ENCODE measurements at places on chromosomes 7 and 10.

DNA sequence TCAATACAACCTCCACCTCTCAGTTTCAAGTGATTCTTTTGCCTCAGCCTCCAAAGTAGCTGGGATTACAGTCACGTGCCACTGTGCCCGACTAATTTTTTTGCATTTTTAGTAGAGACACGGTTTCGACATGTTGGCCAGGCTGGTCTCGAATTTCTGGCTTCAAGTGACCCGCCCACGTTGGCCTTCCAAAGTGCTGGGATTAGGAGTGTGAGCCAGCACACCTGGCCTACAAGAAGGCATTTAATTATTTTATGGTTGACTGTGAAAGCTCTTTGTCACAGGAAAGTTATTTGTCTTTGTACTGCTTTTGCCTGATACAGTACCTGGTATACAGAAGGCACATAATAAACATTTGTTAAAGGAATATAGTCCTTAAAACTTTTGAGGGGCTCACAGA, 12.9 kb downstream of the MYOZ1 start:
- no peak for DNase-seq

- no peak for DNase-seq
These were observed 19.0 kb upstream of the CFAP46 start for GRCh38 chr10:132961420-132961786.

DNA sequence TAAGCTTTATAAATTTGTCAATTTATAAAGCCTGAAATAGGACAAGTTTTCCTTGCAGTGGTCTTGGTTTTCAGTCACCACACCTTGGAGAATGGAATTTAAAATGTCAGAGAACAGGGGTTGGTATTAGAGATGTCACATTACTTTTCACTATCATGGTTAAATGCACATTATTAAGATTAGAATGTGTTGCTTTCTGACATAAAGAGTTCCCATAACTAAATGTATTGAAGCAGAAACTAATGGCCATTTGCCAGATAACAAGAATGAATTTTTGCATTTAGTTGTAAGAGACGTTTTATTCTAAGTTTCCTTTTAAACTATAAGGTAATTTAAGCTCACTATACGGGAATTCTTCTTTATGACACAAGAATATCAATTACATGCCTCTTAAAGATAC, 172.3 kb downstream of the ARL4A start:
- DNase-seq = no peak

DNA sequence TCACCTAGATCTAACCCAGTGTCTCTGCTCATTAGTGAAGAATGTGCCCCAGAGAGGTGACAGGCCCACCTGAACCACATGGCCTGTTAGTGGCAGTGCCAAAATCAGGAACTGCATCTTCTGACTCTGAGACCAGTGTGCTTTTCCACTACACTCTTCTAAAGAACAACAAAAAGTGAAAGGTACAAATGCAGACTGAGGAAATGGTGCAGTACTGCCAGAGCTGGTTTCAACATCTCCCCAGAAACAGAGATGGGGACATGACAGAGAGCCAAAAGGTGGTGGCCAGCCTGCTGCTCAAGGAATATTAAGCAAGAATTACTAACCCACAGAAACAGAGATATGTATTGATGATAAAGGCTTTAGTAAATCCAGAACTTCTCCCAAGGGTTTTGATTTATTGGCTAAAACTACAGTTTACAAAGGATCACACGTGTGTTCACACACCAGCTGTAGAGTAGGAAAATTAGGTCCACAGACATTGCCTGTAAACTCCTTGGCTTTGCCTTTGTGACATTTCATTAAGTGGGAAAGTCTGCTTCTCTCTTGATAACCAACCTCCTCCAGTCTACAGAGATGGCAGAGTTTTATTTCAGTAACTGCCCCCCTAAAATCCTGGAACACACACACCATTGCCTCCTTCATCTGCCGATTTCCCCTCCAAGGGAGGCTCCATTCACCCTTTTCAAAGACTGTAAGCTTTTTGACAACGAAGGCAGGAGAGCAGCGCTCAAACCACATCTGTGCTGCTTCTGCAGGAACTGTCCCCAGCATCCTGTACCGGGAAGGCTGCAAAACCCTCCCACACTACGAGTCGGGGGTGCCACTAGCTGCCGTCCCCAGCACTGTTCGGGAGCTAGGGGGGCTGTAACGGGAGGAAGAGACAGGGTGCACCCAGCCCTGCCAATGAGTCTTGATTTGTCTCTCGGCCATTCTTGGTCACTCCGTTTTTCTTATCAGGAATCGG, 29.8 kb downstream of the GSDME start:
- no peak for DNase-seq

DNA sequence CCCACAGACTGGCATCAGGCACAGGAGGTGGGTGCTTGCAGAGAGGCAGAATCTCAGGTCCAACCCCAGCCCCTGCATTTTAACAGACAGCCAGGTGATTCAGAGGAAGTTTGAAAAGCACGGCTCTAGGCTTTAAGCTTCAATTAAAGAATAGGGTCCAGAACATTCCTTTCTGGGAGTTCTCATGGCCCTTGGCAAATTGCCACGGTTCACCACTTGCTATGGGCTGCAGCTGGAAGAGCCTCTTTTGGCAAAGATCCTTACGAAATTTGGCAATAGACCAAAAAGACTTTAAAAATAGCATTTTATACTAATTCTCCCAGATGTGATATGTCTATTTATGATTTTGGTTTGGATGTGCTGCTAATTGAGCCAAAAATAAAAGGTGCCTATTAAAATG, 148.1 kb downstream of the ITGA8 start:
- DNase-seq = no peak

GRCh38 chr7:7772397-7772821, 54.0 kb upstream of the RPA3 start:
- DNase-seq = no peak

Data from SIG-M5 (cell line).